Activated CD4-positive, alpha-beta memory T cell treated with anti-CD3 and anti-CD28 coated beads for 36 hours (primary cell): ENCODE measurements at places on chromosomes 3 and 15.

GRCh38 chr3:156680243-156680914, 6.0 kb downstream of the TIPARP start:
- H3K4me3 ChIP-seq, result no peak overlapping the region
- no peaks in the 10 kb centered on the region for H3K27me3 ChIP-seq
- H3K4me1 ChIP-seq, result peaks cover 70% of the 10 kb centered on the region
- no peak for DNase-seq
- H3K27ac ChIP-seq, result no peak overlapping the region

DNA sequence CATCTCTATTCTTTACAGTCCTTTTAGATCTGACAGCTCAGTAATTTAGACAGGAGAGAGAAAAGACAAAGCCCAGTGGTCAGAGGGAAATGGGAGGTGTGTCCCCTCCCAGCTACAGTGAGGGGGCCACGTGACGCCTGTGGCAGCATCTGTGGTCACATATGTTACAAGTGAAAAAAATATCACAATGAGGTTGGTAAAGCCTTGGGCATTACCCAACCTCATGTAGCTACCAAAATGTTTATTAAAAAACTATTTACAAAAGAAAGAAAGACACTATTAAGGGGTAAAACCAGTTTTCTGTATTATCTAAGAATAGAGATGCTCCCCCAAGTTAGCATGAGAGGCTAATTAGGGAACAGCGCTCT, 42.9 kb upstream of the PLCL2 start:
- H3K27ac ChIP-seq, result peak overlapping the region; percentile 91
- H3K27me3 ChIP-seq, result no peaks in the 10 kb centered on the region
- H3K36me3 ChIP-seq, result peaks cover 3% of the 10 kb centered on the region
- peaks cover 85% of the 10 kb centered on the region for H3K4me1 ChIP-seq
- H3K4me3 ChIP-seq, result peak overlapping the region; percentile 67

DNA sequence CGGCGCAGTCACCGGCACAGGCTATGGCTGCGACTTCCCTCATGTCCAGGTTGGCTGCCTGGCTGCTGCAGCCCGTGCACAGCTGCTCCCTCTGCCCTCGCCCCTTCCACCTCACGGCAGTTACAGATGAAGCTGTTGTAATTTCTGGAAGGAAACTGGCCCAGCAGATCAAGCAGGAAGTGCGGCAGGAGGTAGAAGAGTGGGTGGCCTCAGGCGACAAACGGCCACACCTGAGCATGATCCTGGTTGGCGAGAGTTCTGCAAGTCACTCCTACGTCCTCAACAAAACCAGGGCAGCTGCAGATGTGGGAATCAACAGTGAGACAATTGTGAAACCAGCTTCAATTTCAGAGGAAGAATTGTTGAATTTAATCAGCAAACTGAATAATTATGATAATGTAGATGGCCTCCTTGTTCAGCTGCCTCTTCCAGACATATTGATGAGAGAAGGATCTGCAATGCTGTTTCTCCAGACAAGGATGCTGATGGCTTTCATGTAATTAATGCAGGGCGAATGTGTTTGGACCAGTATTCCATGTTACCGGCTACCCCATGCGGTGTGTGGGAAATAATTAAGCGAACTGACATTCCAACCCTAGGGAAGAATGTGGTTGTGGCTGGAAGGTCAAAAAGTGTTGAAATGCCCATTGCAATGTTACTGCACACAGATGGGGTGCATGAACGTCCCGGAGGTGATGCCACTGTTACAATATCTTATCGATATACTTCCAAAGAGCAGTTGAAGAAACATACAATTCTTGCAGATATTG, 13.2 kb upstream of the GNB4 start:
- H3K4me1 ChIP-seq, result peaks cover 7% of the 10 kb centered on the region
- peak overlapping the region; percentile 12 for H3K4me3 ChIP-seq
- DNase-seq, result peak; percentile 30
- H3K27me3 ChIP-seq, result peaks cover 12% of the 10 kb centered on the region

DNA sequence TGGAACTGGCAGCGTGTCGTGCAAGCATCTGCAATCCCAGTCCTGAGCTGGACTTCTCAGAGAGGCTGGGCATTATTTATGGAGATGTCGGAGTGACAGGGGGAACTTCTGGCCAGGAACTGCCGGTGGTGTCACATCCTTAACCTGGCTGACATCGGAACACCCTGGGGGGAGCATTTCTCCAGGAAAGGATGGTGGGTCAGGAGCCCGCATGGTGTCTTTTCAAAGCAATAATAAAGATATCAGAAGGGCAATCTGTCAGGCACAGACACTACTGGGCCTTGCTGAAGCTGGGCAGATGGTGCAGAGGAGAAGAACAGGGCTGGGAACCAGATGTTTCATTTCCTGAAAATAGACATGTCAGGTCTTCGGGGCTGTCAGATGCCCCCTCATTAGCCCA, 133.5 kb downstream of the WNT7A start:
- H3K4me1 ChIP-seq, result no peaks in the 10 kb centered on the region
- no peaks in the 10 kb centered on the region for H3K36me3 ChIP-seq
- H3K27me3 ChIP-seq, result peaks cover 21% of the 10 kb centered on the region
- DNase-seq, result no peak

DNA sequence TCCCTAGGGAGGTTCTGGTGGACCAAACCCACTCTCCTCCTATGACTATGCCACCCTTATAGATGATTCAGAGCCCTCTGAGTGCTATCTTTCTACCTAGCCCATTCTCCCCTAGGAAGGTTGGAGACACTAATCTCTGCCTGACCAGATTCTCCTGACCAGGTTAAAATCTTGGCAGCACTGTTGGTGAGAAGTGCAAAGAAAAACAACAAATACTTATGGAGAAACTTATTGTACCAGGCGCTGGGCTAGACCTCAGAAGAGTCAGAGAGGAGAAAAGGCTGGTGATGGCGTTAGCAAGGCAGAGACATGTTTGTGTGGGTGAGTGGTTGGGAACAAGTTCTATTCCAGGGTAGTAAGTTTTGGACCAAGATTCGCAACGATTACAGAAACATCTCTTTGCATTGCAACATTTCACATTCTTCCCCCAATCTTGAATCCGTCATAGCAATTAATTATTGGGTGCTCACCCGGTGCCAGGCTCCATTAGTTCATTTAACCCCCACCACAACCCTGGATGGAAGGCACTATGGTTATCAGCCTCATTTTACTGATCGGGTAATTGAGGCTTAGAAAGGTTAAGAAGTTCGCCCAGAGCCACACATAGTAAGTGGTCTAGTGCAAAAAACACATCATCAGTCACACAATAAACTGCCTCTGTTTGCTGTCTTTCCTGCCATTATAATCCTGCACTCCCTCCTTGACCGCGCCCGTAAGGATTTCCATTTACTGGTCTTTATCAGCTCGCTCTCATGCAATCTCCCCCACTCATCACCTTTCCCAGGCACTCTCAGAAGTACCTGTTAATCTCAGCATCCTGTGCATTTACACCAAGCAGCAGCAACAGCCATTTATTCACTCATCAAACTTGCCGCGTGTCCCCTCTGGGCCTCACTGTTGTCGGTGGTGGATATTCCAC, 655 bp upstream of the TSPAN3 start:
- H3K27ac ChIP-seq, result no peak overlapping the region
- no peak for DNase-seq
- H3K27me3 ChIP-seq, result no peaks in the 10 kb centered on the region
- peak overlapping the region; percentile 70 for H3K4me3 ChIP-seq
- no peaks in the 10 kb centered on the region for H3K36me3 ChIP-seq

DNA sequence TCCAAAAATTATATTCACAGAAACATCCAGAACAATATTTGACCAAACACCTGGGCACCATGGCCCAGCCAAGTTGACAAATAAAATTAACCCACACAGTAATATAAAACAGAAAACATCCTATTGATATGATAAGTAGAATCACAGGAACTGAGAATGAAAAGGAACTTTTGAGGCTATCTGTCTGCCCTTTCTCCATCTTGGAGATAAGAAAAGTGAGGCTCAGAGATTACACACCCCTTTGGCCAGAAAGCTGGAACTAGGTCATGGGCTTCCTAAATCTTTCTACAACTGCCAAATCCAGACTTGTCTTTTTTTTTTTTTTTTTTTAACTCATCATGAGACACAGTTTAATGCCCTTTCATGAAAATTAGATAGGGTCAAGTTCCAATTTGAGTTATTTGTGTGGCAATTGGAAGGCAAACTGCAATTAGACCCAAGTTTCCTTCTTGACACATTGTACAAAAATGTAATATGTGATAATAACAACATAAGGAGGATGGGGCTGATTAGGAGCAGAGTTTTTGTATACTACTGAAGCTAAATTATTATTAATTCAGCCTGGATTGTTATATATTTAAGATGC, 137.2 kb downstream of the RPL22L1 start:
- H3K4me3 ChIP-seq, result no peak overlapping the region
- H3K4me1 ChIP-seq, result no peaks in the 10 kb centered on the region
- no peak overlapping the region for H3K27ac ChIP-seq
- H3K36me3 ChIP-seq, result no peaks in the 10 kb centered on the region
- no peak for DNase-seq

DNA sequence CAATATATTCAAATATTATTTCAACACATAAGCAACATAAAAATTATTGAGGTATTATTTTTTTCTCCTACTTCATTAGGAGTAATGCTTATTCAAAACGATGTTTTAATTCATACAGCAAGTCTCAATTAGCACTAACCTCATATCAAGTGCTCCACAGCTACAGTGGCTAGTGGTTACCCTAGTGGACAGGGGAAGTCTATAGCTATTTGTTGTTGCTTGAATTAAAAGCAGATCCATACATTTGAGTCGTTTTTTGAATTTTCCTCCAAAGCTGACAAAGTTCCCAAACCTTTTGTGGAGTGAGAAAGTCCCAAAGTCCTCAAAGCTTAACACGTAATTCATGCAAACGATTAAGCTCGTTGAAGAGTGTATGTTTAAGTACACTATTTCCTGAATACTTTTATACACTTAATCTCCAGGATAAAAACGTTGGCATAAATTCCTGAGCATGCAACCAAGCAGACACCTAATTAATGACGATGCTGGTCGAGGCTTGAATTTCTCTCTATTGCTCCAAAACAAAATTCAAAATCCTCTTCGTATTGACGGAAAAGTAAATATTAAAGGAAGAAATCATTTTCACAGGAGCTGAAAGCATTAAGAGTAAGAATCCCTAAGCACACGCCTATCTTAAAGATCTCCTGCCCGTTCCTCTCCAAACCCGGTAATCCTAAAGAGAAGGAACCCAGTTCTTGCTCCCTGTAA, 985 bp downstream of the VPS13C start:
- H3K36me3 ChIP-seq, result peaks cover 7% of the 10 kb centered on the region
- H3K27me3 ChIP-seq, result no peaks in the 10 kb centered on the region
- H3K27ac ChIP-seq, result peak overlapping the region; percentile 90

- peaks cover 14% of the 10 kb centered on the region for H3K36me3 ChIP-seq
- H3K27ac ChIP-seq, result peak overlapping the region; percentile 93
- H3K27me3 ChIP-seq, result no peaks in the 10 kb centered on the region
- peak overlapping the region; percentile 94 for H3K4me3 ChIP-seq
Measured at GRCh38 chr3:180990505-180990904, 969 bp upstream of the DNAJC19 start.

GRCh38 chr15:26635105-26635504, 137.8 kb downstream of the GABRB3 start:
- no peak for DNase-seq
- no peak overlapping the region for H3K27ac ChIP-seq
- no peaks in the 10 kb centered on the region for H3K27me3 ChIP-seq
- no peaks in the 10 kb centered on the region for H3K4me1 ChIP-seq
- H3K4me3 ChIP-seq, result no peak overlapping the region

GRCh38 chr3:116630494-116630893, 79.1 kb upstream of the TUSC7 start:
- no peaks in the 10 kb centered on the region for H3K4me1 ChIP-seq
- no peak overlapping the region for H3K4me3 ChIP-seq
- no peaks in the 10 kb centered on the region for H3K36me3 ChIP-seq
- no peak overlapping the region for H3K27ac ChIP-seq
- no peaks in the 10 kb centered on the region for H3K27me3 ChIP-seq
- no peak for DNase-seq

DNA sequence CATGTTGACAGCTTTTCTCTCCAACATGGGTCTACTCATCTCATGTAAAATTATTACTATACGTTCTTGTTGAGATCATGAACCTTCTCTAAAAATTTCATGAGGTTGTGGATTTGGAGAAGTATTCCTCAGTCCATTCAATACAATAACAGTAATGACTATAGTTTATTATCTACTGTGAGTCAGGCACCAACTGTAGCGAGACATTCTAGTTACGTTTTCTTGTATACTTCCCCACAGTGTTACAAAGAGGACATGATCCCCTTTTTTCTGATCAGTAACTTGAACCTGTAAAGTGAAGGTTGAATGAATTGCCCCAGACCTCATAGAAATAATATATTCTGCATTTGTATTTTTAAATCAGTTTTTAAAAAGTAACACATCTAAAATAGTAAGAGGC, 76.4 kb downstream of the AKAP13 start:
- peaks cover 67% of the 10 kb centered on the region for H3K4me1 ChIP-seq
- no peak overlapping the region for H3K4me3 ChIP-seq
- H3K27ac ChIP-seq, result no peak overlapping the region
- no peaks in the 10 kb centered on the region for H3K27me3 ChIP-seq
- no peak for DNase-seq

DNA sequence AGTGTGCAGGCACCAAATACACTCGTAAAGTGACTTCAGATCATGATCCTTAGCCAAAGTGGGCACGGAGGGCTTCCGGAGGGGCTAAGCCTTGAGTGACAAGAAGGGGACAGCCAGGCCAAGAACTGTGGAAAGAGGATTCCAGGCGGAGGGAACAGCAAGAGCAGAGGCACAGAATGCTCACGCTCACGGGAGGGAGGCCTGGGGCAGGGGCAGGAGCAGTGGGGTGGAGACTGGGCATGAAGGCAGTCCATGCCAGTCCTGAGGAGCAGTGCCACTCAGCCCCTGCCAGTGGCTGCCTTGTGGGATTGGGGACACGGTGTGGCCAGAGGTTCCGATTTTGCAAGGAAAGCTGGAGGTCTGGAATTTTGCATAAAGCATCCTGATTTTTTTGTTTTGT, 36.0 kb downstream of the DNAJB8 start:
- no peaks in the 10 kb centered on the region for H3K36me3 ChIP-seq
- DNase-seq, result no peak
- H3K4me3 ChIP-seq, result no peak overlapping the region
- H3K27me3 ChIP-seq, result peaks cover 43% of the 10 kb centered on the region

GRCh38 chr3:31105438-31106077, 211.1 kb upstream of the GADL1 start:
- H3K27me3 ChIP-seq, result no peaks in the 10 kb centered on the region
- peaks cover 37% of the 10 kb centered on the region for H3K4me1 ChIP-seq
- H3K27ac ChIP-seq, result no peak overlapping the region
- H3K36me3 ChIP-seq, result peaks cover 7% of the 10 kb centered on the region
- peak; percentile 51 for DNase-seq

DNA sequence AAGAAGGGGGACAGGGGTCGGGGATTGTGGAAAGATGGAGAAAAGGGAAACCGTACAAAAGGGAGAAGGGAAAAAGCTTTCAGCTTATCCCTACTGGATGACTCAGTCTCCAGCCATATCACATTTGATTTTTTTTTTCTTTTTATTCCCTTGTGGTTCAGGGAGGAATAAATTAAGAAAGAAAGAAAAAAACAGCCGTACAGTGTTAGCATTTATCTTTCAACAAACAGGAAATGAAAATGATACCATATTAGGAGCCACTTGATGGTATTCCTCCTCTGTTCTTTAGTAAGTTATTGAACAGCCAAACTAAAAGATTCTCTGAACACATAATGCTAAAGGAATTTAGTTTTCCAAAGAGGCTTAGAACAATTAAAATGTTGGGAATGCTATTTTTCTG, 594.4 kb downstream of the FOXP1 start:
- DNase-seq, result no peak
- H3K27me3 ChIP-seq, result no peaks in the 10 kb centered on the region
- peaks cover 71% of the 10 kb centered on the region for H3K36me3 ChIP-seq
- H3K27ac ChIP-seq, result no peak overlapping the region
- no peak overlapping the region for H3K4me3 ChIP-seq
- H3K4me1 ChIP-seq, result peaks cover 63% of the 10 kb centered on the region

GRCh38 chr15:93278006-93278405, 189.0 kb upstream of the RGMA start:
- H3K27ac ChIP-seq, result no peak overlapping the region
- H3K4me1 ChIP-seq, result no peaks in the 10 kb centered on the region
- no peaks in the 10 kb centered on the region for H3K27me3 ChIP-seq
- DNase-seq, result no peak
- H3K36me3 ChIP-seq, result no peaks in the 10 kb centered on the region
